WTC11 (cell line): ENCODE measurements at places on chromosomes 16 and 17. TPM values are rescaled to one million over a fixed set of nuclear protein-coding genes. Genes with fewer than 3 reads are reported as not detected.
A peak's percentile ranks its signal among the peaks of the same experiment; 100 is the strongest.

KRTAP3-2 gene
- total RNA-seq = not detected in 3 replicates

ZPBP2 gene
- total RNA-seq = not detected in 3 replicates

MT4 gene
- not detected in 3 replicates for total RNA-seq

- DNase-seq = peak; percentile 68
These were observed 13.4 kb upstream of the ATP5MC1 start for GRCh38 chr17:48878920-48879898.

DNA sequence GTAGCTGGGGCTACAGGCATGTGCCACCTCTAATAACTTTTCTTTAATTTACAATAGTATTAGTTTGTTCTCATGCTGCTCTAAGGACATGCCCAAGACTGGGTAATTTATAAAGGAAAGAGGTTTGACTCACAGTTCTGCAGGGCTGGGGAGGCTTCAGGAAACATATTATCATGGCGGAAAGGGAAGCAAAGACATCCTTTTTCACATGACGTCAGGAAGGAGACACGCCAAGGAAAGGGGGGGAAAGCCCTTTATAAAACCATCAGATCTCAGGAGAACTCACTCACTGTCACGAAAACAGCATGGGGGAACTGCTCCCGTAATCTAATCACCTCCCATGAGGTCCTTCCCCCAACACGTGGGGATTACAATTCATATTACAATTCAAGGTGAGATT, 18.3 kb downstream of the IL4R start:
- no peak for DNase-seq

DNA sequence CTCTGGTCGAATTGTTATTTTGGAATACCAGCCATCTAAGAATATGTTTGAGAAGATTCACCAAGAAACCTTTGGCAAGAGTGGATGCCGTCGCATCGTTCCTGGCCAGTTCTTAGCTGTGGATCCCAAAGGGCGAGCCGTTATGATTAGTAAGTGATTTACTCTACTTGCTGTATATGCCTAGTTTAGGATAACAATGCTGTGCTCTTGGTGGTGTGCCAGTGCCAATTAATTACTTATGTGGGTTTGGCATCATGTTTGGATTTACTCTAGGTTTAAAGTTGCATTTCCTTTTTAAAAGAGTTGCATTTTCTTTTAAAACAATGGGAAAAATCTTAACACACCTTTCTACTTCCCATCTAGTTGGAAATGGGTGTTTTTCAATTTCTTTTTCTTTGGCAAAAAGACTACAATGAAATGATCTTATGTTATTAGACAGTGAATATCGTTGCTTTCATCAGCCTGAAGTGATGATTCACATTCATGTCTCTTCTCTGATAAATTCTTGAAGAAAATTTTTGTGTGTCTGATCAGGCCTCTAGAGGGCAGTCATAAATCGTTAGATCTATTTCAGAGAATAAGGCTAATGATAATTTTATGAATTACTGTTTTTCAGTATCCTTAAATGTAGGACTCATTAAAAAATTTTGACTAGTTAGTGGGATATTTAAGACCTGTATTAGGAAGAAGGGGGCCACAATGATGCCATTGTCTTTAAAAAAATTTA, 5.6 kb downstream of the SF3B3 start:
- DNase-seq = no peak

DNA sequence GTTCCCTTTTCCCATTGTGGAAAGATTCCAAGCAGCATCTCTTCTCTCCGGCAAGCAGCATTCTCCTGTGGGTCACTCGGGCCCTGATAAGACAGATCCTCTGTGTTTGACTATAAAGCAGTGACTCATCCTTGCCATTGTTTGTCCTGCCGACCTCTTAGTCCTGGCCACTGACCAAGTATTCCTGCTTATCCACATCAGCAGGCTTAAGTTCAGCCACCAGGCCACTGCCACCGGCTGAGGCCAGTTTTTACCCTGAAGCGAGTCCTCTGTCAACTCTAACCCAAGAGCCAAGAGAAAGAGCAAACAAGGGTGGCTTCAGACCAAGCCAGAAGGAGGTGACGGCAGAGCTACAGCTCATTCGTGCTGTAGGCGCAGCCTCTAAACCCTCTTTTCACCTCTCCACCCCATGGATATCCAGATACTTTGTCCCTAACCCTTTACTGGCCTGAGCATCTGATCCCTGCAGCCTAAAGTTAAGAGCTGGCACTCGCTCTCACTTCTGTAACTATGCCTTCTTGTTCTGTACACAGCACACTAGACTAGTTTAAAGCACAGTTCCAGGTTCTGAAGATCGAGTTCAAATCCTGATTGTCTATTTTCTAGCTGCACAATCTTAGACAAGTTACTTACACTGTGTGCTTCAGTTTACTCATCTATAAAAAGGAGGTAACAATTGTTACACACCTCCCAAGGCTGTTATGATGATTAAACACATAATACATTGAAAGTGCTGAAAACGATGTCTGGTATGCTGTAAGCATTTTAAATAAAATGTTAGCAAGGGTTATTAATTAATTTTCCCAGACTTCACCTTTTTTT, 31.0 kb downstream of the SOX9 start:
- peak; percentile 18 for DNase-seq

DNA sequence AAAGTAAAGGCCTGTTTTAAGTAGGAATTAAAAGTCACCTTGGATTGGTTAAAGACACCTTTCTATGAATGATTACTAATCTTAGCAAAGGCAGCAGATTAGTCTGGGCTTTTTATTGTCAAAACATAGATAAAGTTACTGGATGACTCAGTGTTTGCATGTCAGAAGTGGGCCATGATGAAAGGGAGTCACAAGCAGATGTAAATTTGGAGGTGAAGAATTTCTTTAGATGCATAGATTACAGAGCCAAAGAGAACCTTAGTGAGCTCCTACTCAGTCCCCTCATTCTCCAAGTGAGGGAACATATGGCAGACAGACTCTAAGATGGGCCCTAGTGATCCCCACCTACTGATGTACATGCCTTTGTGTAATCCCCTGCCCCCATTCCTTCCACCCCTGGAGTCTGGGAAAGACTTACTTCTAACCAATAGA, 124.5 kb downstream of the HS3ST3A1 start:
- DNase-seq = no peak

DNA sequence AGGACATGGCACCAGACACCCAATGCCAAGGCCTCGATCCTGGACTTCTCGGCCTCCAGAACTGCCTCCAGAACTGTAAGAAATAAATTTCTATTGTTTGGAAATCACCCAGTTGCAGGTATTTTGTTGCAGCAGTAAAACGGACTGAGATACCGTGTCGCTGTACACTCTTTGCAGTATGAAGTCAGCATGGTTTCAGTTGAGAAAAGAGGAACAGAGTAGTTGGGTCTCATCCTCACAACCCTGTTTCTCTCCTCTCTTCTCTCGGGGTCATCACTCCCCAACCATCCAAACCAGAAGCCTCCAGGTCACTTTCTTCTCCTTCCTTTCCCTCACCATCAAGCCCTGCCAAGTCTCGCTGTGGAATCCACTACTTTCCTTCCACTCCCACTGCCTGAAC, 77.8 kb downstream of the ADCY9 start:
- no peak for DNase-seq

DNA sequence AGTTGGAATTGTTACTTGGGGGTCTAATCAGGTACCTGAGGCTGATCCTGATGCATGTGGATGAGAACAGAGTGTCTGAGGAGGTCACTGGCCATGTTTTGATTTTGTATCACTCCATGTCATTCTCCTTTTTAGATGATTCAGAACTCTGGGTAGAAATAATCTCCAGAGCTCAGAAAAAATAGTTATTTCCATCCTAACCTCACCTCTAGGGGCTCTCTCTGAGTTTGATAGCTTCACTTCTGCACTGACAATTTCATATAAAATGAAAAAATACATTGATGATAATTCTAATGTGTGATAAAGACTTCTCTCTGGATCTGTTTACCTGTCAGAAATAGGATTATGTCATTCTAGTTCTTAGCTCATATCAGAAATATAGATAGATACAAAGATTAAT, 6.2 kb upstream of the KRT12 start:
- DNase-seq = no peak

PIPOX gene
- 32.4 to 34.2 TPM (median 34.1 TPM) in 3 replicates for total RNA-seq

DNA sequence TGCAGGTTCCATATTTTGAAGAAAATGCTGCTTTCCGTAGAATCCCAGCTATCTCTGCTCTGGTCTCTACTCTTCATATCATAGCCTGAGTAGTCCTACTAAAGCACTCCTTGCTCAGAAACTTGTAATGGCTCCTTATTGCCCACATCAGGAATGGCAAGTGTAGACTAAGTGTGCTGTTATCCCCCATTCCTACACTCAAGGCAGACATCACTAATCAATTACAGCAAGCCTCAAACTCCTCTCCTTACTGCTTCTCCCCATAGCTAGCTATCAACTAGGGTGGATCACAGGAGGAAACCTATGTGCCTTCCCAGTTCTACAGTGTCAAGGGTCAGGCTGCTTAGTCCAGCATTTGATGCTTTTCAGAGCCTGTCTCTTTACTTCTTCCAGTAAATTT, 163.4 kb downstream of the HAPSTR1 start:
- no peak for DNase-seq

- DNase-seq = peak; percentile 94
These were observed 45.0 kb downstream of the B9D1 start for GRCh38 chr17:19317359-19318095.

DNA sequence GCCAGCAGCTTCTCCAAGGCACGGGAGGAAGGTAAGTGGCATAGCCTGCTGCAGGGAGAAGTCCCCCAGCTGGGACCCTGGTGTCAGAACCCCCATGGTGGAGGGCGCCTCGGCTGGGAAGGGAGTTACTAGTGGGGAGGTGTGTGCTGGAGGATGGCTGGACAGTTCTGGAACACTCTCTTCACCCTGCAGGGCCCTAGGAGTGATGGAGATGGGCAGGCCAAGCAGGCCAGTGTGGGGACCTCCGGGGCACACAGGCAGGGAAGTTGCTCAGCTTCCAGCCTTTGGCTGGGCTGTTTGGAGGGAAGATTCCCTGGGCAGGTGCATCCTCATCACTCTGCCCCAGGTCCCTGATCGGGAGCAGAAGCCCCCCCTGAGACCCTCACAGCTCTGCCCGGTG, 696 bp downstream of the C17orf99 start:
- no peak for DNase-seq

- DNase-seq = peak; percentile 45
These were observed 338.5 kb downstream of the PMP22 start for GRCh38 chr17:14926526-14927122.

DNA sequence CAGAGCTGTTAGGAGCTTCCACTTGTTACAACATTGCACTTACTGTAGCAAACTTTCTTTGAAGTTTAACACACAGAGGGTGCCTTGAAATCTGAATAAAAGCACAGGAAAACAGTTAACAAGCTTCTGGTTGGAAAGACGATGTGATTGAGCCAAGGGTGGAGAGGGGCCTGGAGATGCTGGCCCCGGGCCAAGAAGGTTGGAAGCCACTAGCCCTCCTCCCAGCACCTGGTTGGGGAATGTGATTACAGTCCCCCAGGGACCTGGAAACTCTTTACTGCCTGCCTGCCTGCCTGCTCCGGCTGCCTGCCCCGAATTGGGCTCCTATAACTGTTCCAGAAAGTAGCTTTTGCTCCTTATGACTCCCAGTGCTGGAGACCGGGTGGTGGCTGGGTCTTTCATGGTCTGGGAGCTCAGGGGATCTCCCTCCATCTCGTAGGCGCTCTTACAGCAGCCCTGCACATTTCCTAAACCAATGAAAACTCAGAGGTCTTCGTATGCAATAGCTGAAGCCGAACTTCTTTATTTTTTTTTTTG, 48.0 kb upstream of the ZFHX3 start:
- peak; percentile 20 for DNase-seq

DNA sequence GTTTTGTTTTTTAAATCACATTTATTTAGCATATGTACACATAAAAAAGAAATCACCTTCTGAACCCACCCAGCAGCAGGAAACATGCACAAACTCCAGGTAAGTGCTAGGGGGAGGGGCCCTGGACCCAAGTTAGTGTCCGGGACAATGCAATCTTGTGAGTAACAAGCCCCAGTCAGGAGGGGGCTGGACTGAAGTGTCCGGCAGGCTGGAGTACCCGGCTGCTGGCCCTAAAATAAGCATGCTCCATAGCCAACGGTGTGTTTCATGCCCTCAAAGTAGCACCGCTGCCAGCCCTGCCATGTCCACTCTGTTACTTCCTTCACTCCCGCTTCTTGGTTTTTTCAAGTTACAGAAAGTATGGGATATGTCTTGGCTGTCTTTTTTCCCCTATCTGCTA, 102.1 kb downstream of the SPAG9 start:
- no peak for DNase-seq

UBE2I gene
- total RNA-seq = 211 to 229 TPM (median 222 TPM) in 3 replicates

GRCh38 chr17:75950421-75950820, 9.6 kb upstream of the FBF1 start:
- no peak for DNase-seq

GRCh38 chr17:77235370-77235941, 94.7 kb downstream of the SEC14L1 start:
- no peak for DNase-seq

GRCh38 chr17:29959658-29960337, 18.4 kb downstream of the EFCAB5 start:
- DNase-seq = no peak

TAT gene
- total RNA-seq = 0.66 to 0.89 TPM (median 0.68 TPM) in 3 replicates

DNA sequence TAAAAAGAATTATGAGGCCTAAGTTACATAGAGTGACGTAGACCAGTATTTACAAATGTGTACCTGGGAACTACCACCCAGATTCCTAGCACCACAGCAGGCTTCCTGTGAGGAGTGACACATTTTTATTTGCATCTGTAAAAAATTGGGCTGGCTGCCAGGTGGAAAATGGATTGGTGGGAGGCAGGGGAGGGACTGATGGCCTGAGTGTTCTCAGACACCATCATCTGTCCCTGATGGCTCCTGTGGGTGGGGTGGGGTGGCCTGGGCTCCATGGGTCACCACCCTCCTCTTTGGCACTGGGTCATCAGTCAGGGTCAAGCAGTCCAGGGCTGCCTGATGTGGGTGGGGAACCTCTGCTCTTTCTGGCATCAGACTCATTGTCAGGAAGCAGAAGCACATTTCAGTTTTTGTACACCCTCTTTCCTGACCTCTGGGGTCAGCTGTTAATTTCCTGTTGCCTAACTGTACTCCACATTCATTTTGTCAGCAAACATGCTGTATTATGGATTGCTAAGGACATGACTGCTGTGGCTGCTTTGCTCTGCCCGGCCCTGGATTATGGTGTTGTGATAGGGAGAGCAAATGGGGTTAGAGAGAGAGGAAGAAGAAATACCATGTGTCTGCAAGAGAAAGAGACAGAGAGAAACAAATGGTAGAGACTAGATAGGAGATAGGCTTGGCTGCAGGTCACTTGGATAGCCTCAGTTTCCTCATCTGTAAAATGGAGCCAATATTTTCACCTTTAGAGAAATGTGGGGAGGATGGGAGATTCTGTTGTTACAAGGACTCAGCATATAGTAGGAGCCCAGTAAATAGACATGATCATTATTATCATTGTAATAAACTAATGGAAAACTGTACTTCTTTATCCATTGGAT, 11.6 kb upstream of the MFAP4 start:
- DNase-seq = no peak

- DNase-seq = no peak
These were observed 180.8 kb downstream of the SPECC1 start for GRCh38 chr17:20189979-20190378.

CNTNAP4 gene
- total RNA-seq = not detected in 3 replicates

DNA sequence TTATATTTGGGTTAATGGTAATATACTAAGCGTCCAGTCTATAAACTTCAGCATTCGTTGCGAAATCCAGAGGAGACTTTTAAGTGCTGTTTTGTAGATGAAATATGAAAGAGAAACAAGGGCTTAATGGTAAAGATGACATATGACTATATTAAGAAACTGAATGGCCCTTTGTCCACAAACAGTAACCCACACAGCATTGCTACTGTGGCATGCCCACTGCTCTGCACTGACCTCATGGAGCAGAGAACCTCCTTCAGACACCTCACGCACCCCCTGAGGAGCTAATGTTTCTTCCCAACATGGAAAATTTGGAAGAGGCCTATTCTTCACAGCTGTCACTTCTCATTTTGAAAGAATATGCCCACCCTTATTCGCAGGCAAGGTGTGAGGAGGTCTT, 26.7 kb downstream of the ASPA start:
- no peak for DNase-seq
